ENCODE measurements at places on chromosomes 12 and 14.

GRCh38 chr12:71726548-71726947 is 28.1 kb upstream of the RAB21 start:
- no peak overlapping the region for H3K27ac ChIP-seq
- H3K36me3 ChIP-seq, result no peaks in the 10 kb centered on the region
- DNase-seq, result no peak
- H3K4me3 ChIP-seq, result no peak overlapping the region

GRCh38 chr12:83335748-83336147 is 649.0 kb downstream of the TMTC2 start:
- no peaks in the 10 kb centered on the region for H3K36me3 ChIP-seq
- no peaks in the 10 kb centered on the region for H3K4me1 ChIP-seq
- H3K4me3 ChIP-seq, result no peak overlapping the region
- H3K27me3 ChIP-seq, result no peaks in the 10 kb centered on the region
- H3K27ac ChIP-seq, result no peak overlapping the region

DNA sequence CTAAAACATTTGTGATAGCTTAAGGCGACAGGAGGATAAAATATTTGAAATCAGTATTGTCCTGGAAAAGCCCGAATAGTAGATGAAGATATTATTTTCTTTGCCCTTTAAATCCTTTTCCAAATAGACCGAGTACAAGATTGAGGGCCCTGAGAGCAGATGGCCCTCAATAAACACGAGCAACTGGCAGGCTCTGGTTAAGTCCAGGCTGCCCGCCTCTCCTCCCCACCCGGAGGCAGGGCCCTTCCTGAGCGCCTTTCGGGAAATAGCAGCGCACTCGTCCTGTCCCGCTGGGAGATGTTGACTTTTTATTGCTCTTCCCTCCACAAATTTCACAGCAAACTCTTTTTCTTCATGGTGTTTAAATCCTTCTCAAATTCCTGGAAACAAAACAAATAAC is 50.8 kb upstream of the MAX start:
- H3K27ac ChIP-seq, result no peak overlapping the region
- H3K4me1 ChIP-seq, result no peaks in the 10 kb centered on the region
- no peak for DNase-seq
- no peak overlapping the region for H3K4me3 ChIP-seq
- no peaks in the 10 kb centered on the region for H3K27me3 ChIP-seq
- no peaks in the 10 kb centered on the region for H3K36me3 ChIP-seq

- no peak overlapping the region for H3K4me3 ChIP-seq
- H3K4me1 ChIP-seq, result no peaks in the 10 kb centered on the region
- H3K36me3 ChIP-seq, result no peaks in the 10 kb centered on the region
- H3K27ac ChIP-seq, result no peak overlapping the region
- no peak for DNase-seq
Measured at GRCh38 chr14:101665478-101666078, 95.9 kb upstream of the PPP2R5C start.

GRCh38 chr12:133172491-133172890 is 8.8 kb upstream of the ZNF268 start:
- H3K36me3 ChIP-seq, result no peaks in the 10 kb centered on the region
- H3K4me1 ChIP-seq, result no peaks in the 10 kb centered on the region
- H3K4me3 ChIP-seq, result no peak overlapping the region
- H3K27me3 ChIP-seq, result no peaks in the 10 kb centered on the region
- no peak for DNase-seq

Data from pancreas (tissue), 10 donors.